ENCODE measurements at places on chromosomes 3 and 15. TPM values are rescaled to one million over a fixed set of nuclear protein-coding genes. Genes with fewer than 3 reads are reported as not detected.

The FAM81A gene
- total RNA-seq: 1.6 TPM

- no peak for DNase-seq
Measured at GRCh38 chr3:43062040-43062563, 43.8 kb downstream of the POMGNT2 start.

DNA sequence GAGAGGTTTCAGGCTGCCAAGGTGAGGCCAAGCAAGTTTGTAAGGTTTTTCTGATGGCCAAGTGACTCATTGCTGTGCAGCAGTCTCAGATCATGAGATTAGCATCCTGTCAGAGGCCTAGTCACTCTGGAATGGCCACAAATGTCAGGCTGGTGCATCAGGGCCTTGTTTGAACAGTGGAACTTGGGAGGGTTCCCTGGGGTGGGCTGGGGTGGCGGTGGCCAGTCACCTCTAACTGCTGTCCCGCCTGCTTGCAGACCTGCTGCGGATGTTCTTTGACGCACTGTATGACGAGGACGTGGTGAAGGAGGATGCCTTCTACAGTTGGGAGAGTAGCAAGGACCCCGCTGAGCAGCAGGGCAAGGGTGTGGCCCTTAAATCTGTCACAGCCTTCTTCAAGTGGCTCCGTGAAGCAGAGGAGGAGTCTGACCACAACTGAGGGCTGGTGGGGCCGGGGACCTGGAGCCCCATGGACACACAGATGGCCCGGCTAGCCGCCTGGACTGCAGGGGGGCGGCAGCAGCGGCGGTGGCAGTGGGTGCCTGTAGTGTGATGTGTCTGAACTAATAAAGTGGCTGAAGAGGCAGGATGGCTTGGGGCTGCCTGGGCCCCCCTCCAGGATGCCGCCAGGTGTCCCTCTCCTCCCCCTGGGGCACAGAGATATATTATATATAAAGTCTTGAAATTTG, 2.8 kb upstream of the FAM131A start:
- DNase-seq: peak; percentile 82

GRCh38 chr3:82058809-82059208, 297.4 kb upstream of the GBE1 start:
- no peak for DNase-seq

DNA sequence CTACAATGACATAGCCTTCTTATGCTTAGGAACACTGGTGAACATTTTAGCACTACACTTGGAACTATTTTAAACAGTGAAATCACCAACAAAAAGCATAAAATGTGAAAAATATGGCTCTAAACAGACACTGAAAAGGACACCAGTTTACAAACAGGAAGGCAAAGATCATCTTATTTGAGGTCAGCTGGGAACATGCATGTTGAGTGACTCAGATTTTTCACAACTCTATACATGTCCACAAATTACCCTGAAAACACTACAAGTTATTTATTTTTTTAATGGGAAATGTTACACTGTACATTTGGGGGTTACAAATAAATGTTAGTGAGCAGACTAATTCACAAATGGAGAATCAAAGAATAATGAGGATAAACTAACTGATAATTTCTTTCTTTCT, 12.5 kb upstream of the GK5 start:
- DNase-seq: no peak

GRCh38 chr15:34470091-34470490, 32.5 kb upstream of the GOLGA8A start:
- no peak for DNase-seq

DNA sequence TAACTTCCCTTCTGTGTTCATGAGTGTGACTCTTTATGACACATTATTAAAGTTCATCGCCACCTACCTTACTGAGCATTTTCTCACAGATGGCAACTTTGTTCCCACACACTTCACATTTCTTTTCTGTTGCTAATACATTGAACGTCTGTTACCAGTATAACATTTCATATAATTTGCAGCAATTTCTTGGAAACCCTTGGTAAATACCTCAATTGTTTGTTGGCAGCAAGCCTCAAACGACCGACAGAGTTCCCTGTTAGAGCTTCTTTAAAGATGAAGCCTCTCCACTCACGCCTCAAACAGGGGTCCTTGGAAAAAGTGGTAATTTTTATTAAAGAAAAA, 3.2 kb upstream of the CHSY1 start:
- no peak for DNase-seq

GRCh38 chr3:12518261-12519028, 26.9 kb downstream of the MKRN2OS start:
- no peak for DNase-seq

- DNase-seq: no peak
Measured at GRCh38 chr3:71548705-71549384, 34.7 kb downstream of the FOXP1 start.

DNA sequence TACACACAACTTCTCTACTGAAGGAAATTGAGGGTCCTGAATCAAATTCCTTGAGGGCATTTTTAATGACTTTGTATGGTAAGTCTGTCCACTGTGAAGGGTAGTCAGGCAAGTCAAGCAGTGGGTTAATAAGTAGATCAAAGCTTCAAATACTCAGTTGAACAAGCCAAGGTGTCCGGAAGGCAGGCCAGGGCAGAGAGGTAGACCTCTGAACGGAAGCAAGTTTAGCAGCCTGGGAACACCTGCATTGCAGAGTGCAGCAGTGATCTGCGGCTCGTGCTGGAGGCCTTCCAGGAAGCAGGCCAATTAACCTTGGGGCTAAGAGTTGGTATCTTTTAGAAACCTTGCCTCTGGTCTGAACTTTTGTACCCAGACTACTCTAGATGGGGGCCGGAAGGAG, 143.8 kb downstream of the LRTM1 start:
- DNase-seq: no peak

The HYAL1 gene
- 0.06 TPM for total RNA-seq

The FBXO45 gene
- total RNA-seq: 33.4 TPM

GRCh38 chr15:81182031-81182755, 14.5 kb upstream of the IL16 start:
- DNase-seq: no peak

The LIPC gene
- 1.5 TPM for total RNA-seq

DNA sequence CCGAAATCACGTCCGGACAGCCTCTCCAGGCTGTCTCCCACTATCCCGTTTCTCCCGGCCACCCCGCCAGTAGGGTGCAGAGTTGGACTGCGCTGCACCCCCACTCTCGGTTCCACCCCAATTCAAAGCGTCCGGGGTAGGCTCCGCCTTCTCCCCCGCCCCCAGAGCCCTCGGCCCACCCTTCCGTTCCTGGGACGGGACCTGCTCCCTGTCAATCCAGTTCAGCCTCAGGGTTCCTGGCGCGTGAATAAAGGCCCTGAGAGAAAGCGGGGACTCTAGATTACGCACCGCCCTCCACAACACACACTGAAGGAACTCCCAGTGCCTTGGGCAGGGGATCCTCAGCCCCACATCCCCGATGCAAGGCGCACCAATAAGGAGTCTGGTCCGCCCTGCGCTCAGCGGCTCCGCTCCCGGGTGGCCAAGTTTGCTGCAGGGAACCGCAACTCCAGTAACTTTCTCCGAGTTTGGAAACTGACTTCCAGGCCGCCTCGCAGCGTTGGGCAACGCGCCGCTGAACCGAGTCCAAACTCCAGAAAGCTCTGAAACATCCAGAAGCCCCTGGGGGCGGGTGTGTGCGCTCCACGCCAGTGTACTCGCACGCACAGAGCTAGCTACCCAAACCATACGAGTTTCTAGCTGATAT, 1.9 kb downstream of the ADAMTS9 start:
- DNase-seq: peak; percentile 92

GRCh38 chr3:110528305-110529121, 543.1 kb upstream of the NECTIN3 start:
- DNase-seq: no peak

The PCNP gene
- 68.4 TPM for total RNA-seq

- DNase-seq: no peak
Measured at GRCh38 chr15:39530480-39531342, 50.2 kb upstream of the THBS1 start.

The WNT7A gene
- total RNA-seq: 0.29 TPM

DNA sequence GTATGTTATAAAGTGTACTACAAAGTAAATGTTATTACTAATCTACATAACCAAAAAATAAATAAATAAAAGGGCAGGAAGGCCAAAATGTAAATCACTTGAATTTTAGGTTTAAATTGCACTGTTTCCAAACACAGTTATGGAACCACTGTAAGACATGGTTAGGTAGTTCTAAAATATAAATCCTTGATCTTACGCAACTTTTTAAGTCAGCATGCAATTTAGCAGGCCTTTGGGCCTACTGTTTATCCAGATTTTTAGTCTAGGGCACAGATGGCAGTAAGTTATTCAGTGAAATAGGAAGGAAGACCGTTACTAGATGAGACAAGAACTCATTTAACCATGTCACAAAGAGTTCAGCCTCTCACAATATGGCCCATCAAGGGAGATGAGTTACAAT, 187.4 kb upstream of the SLC2A2 start:
- DNase-seq: no peak

The PLSCR2 gene
- not detected for total RNA-seq

- no peak for DNase-seq
Measured at GRCh38 chr3:128727059-128727458, 1.1 kb downstream of the RAB7A start.

DNA sequence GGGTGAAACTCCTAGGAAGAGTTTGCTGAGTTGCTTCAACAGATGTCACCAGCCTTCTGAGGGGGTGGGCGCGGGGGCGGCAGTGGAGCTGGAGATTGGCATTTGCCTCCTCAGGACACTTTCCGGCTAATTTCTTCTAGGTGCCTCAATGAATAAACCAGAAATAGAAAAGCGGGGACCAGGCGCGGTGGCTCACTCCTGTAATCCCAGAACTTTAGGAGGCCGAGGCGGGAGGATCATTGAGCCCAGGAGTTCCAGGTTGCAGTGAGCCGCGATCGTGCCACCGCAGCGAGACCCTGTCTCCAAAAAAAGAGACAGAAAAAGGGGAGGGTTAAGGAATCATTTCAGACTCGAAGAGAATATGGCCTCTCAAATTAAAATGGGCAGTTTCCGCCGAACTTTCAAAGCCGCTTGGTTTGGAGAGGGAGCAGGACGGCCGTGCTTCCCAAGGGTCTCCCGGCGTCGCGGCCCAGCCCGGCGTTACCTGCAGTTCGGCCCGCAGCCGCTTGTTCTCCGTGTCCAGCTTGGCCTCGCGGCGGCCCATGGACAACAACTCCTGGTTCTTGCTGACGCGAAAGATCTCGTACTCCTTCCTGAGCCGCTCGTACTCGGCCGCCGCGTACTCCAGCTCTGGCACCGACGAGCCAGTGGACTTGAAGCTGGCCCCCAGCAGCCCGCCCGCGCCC, 587 bp downstream of the NPHP3 start:
- peak; percentile 74 for DNase-seq

The TMA7 gene
- total RNA-seq: 444 TPM

The ALPK3 gene
- total RNA-seq: 0.11 TPM

DNA sequence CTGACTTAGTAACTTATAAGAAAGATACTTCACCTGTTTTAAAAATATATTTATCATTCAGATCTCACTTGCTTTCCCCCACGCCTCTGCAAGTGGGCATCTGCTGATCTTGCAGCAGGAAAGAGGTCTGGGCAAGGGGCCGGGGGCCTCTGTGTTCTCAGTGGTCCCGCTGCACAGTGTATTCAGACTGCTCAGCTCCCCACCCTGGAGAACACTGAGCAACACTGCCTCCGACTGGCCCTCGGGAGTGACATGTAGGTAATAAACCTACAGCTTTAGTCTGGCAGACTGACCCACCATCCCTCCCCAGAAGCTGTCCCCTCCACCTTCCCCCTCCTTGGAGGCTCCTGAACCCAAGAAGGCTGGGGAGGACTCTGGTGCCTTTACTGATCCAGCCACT, 43.8 kb downstream of the GABRB3 start:
- DNase-seq: no peak

The PHLDB2 gene
- 79.5 TPM for total RNA-seq

The AGTR1 gene
- total RNA-seq: not detected

The SLITRK3 gene
- total RNA-seq: not detected

DNA sequence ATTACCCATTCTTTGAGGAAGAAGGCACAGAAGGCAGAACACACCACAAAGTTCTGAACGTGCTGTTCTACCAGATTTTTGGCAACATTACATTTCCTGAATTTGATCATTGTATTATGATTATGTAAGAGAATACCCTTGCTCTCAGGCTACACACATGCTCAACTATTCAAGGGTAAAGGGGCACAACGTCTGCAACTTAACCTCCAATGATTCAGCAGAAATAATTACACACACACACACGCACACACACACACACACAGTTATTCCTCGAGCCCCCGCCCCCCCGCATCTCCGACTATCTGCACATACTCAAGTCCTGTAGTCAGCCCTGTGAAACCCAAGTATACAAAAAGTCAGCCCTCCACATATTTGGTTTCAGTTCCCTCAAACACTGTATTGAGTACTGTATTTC, 26.8 kb downstream of the RPN1 start:
- DNase-seq: no peak

GRCh38 chr3:61358364-61358763, 107.1 kb upstream of the FHIT start:
- DNase-seq: no peak

- peak; percentile 51 for DNase-seq
Measured at GRCh38 chr3:121165397-121165837, 257.4 kb downstream of the STXBP5L start.

DNA sequence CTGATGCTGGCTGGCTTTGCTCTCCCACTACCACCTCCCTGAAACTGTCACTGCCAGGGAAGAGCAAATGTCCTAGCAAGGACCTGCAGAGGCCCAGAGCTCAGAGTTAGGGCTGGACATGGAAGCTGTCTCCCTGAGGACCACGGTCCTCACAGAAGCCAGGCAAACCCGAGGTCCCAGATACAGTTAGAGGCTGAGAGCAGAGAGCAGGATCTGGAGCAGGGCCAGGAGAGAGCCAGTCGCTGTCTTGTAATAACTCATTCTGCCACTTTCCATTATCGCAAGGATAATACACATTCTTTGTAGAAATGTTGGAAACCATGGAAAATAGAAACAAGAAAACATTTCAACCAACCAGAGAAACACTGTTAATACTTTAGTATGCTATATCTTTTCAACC, 10.1 kb downstream of the GHSR start:
- DNase-seq: no peak

GRCh38 chr3:131081224-131081623, 54.5 kb downstream of the NEK11 start:
- no peak for DNase-seq

DNA sequence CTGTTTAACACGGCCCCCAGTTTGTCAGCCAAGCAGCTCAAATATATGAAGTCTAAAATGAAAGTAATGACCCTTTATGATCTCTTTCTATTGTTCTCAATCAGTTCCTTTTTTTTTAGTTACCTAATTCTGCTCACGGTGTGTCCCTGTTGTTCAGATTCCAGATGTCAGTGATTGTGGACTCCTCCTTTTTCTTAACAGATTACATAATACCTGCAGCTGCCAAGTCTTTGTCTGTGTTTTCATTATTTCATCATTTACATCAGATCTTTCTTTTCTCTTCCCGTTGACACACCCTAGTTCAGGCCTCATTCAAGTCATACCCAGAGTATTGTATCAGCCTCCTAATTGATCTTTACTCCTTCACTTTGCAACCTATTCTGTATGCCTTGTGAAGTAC, 56.1 kb upstream of the SKIL start:
- DNase-seq: no peak

All from Daoy (cell line).